ENCODE measurements at places on chromosomes 2 and 18.

- DNase-seq, result no peak
These were observed 71.7 kb upstream of the SP3 start for GRCh38 chr2:174036825-174037224.

DNA sequence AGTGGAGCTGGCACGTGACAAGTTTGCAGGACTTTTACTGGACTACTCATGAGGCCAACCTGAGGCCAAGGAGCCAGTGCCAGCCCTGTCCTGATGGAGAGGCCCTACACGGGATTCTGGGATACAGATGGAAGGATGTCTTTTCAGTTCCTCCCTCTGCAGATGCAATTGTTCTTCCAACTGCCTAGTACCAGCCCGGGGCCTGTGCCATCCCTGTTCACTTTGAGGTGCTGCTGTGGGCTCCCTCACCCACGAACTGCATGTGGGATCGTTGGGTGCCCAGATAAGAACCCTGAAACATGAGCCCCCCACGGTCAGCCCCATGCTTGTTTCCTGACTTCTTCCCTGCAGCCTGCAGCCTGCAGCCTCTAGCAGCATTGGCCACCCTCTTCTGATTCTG, 25.3 kb upstream of the LAPTM4A start:
- no peak for DNase-seq

DNA sequence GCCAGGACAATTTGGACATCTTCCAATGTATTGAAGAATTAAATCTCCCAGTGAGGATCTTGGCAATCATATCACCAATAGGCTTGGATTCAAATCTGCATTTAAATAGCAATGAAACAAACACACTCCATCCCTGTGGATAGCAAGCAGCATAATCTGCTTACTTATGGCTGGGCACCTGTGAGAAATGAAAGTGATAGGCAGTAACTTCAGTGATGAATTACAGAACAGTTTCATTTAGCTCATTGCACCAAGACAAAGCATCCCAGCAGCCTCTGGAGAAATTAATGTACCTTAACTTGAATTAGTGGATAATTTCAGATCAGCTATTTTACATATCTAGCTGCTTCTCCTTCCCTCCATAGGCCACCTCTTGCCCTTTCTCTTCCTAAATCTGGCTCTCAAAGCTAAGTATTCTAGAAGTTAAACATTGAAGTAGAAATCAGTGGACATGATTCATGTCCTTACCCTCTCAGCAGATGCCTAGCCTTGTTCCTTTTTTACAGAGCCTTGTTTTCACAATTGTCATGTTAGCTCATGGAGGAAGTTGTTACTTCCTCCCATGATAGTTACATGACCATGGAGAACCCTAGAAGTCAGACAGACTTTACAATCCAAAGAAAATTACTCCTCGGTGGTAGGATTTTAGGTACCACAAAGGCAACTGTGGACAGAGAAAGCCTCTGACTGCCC, 88.5 kb upstream of the TACR1 start:
- DNase-seq, result no peak

GRCh38 chr2:216371721-216372702, at the start of gene MARCHF4:
TSS of gene MARCHF4 (minus strand) at chr2:216372483. CDS start at chr2:216370260, 2,223 bp downstream.
- DNase-seq, result no peak

DNA sequence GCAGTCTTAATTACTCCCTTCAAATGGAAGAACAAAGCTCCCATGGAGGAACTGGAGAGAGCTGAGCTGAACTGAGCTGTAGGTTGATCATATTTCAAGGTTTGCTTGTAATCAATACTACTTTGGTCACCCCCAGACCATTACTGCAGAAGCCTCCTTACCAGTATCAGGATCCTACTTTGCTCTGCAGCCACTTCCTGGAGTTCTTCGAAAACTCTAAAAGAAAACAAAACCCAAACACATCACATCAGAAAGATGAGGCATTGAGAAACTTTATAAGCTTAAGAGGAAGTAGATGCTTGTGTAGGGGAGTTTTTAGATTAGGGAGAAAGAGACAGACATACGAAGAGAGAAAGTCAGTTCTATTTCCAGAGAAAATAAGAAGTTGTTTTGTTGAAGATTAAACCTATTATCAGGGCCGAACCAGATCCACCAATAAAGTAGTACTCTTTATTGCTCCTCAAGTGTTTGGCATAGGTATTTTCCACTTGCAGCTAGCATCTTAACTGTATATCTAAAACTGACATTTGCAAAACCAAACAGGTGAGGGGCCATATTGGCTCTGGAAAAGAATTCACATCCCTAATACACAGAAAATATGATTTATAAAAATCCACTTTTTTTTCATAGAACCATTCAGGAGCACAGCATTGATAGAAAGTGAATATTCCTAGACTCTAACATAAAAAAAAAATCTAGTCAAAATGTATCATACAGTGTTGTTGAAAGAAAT, 166.9 kb upstream of the KLF7 start:
- no peak for DNase-seq

DNA sequence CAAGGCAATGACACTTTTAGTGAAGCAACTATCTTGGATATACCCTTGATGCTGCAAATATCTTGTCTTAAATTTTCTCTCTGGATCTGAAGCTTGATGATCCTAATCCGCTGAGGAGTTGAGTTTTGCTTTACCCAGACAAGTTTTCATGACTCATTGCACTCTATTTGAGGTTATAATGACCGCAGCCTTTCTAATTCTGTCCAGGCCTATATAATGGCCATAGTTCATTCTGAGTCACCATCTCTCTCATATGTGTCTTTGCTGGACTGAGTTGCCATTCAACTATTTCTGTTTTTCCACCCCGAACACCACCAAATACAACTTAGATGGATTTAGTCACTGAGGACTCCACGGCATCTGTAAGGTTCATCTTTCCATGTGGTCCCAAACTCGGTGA, 802.1 kb upstream of the FAM98A start:
- no peak for DNase-seq

DNA sequence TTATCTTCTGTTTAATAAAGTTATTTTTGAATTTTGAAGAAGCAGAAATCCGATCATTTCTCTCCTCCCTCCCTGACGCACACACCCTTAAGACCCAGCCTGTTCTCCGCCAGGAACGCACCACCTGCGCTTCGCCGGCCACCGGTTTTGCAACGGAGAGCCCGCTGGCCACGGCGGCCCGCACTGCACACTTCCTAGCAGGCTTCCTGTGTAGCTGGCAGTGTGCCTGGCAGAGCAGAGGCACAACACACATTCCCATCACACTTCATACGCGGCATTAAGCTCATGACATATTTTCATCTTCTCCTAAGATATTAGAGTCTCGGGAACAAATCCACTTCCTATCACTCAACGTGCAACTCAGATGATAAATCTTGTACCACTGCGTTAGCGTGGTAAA, 148.0 kb downstream of the HDAC4 start:
- DNase-seq, result no peak

- no peak for DNase-seq
These were observed 36.7 kb downstream of the NCK2 start for GRCh38 chr2:105781274-105781978.

- no peak for DNase-seq
These were observed 32.1 kb downstream of the REEP1 start for GRCh38 chr2:86305195-86305914.

DNA sequence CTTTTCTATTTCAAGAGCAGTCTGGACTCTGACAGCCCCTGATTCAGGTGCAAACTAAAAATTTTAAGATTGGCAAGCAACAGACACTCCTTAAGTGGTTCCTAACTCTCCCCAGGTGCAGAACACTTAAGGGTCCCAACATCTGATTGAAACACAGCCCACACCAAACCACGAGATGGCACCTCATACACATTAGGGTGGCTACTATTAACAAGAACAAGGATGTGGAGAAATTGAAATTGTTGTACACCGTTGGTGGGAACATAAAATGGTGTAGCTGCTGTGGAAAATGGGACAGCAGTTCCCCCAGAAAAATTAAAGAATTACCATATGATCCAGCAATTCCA, 82.3 kb downstream of the POLR1A start:
- DNase-seq, result no peak

DNA sequence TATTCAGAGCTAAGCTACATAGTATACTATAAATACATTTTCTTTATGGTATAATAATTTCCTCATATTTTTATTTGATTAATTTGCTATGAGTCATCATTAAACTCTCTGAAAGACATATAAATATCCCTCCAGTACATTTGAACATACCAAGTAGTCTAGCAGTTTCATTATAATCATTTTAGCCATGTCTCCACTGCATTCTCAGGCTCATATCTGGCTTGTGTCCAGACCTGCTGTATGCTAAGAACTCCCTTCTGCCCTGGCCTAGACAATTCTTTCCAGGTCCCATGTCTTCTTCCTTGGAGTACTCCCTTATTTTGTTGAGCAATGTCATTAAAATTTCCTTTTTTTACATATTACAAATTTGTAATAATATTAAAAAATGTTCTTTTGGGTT, 16.6 kb upstream of the DYNC1I2 start:
- no peak for DNase-seq

- no peak for DNase-seq
These were observed 633.2 kb downstream of the FBXO15 start for GRCh38 chr18:73514449-73514848.

- DNase-seq, result no peak
These were observed 891 bp downstream of the CAB39 start for GRCh38 chr2:230713331-230714135.

DNA sequence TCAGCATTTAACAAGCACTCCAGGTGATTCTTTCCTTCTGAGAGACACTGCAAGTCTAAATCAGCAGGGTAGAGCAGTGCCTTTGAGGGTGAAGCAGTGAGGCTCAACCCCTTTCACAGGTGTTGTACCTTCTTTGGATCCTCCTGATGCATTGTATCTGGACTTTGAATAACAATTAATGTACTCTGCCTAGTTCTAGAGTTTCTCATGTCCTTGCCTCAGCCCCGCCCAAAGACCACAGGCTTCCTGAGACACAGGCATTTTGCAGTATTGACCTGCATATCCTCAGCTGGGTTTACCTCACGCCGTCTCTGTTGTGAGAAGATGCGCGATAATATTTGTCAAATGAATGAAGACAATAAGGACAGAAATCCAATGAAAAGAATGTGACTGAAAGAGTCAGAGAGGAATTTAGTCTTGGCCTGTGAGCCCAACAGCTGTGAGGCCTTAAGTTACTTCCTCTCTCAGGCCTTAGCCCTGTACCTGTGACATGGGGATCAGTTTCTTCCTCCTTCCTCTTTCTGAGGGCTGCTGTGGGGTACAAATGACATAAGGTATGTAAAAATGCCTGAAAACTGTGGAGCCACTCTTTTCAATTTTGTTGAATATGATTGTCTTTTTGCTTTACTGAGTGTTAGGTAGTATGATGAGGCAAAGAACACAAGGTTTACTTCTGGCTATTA, 43.7 kb downstream of the WIPF1 start:
- DNase-seq, result no peak

DNA sequence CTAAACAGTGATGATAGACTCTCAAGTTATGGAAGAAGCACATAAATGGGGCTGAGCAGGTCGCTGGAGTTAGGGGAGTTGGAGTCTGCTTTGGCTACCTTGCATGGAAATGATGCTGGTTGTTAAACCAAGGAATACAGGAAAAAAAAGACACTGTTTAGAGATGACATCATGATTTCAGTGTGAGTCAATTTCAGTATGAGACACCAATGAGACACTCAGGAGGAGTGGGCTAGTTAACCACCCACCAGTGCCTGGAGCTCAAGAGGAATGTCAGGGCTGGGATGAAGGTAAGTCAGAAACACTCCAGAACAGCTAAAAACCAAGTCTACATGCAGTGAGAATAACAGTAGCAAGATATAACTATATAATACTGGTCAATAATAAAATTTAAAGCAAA, 303.6 kb downstream of the SOX11 start:
- no peak for DNase-seq

GRCh38 chr2:24122366-24123194, 554 bp downstream of the PFN4 start:
- no peak for DNase-seq

DNA sequence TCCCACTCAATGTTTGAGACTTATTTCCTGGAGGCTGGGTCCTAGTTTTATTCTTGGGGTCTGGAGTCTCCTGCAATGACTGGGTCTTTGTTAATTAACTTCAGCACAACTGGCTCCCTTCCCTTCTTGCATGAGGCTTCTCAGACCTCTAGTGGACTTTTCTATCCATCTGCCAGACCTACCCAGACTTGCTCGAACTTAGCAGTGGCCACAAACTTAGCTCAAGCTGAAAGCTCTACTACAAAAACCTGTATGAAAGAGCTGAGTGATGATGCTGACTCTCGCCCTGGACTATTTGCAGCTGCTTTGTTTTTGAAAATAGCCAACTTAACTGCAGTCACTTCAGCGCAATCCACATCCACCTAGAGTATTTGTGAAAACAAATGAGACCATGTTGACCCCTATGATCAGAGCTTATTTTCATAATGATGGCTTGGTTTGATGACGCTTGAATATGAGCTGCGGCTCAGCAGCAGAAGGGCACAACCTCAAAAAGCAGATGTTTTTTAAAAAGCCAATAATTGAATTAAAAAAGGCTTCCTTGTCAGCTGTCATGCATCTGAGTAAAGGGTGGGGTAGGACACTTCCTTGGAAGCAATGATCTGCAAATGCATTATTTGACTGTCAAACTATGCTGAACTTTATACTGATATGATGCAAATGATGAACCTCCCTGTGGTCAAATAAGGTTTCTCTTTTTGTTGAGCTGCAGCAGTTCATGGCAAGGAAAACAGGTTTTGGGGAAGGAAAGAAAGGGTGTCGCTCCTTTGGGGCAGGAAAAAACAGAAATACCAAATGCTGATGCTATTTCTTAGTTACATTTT, 10.6 kb upstream of the ANXA4 start:
- DNase-seq, result no peak

- no peak for DNase-seq
These were observed 1.8 kb upstream of the TBR1 start for GRCh38 chr2:161414042-161415033.

DNA sequence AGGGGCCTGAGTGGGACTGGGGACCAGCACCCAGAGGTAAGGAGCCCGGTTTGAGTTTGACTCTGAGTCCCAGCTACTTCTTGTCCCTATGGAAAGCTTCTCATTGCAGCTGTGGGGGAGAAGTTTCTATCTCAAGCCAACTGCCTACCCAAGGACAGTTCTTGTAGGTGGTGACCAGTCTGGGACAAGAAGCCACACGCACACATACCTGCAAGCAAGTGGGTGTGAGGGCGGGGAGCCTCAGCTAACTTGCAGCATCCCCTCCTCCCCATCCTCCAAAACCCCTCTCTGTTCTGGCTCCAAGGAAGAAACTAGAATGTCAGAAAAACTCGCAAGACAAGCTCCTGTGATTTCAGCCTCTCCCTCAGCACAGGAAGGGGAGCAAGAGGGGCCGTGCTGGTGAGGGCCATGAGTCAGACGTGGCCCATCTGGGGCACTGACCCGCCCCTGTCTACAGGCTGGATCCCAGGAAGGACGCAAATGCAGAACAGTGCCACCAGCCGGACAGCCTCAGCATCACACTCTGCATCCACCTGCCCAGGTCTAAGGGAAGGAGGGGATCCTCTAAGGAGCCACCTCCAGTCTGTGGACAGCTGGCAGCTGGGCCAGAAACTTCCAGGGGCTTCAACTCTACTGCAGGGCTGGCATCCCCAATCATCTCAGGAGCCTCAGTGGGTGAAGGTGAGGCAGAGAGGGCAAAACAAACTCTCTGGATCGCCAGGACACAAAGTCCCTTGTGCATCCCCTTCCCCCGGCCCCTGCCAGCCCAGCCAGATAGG, 103.4 kb downstream of the TNS1 start:
- peak; percentile 67 for DNase-seq
